ENCODE measurements at places on chromosomes 2 and 18. TPM values are rescaled to one million over a fixed set of nuclear protein-coding genes. Genes with fewer than 3 reads are reported as not detected.

- no peak for DNase-seq
Measured at GRCh38 chr2:108909275-108909823, 79.7 kb downstream of the EDAR start.

GRCh38 chr2:216947055-216947454, 87.2 kb upstream of the TNP1 start:
- DNase-seq: no peak

GRCh38 chr2:25257032-25257552, 84.6 kb downstream of the DNMT3A start:
- peak; percentile 87 for DNase-seq

DNA sequence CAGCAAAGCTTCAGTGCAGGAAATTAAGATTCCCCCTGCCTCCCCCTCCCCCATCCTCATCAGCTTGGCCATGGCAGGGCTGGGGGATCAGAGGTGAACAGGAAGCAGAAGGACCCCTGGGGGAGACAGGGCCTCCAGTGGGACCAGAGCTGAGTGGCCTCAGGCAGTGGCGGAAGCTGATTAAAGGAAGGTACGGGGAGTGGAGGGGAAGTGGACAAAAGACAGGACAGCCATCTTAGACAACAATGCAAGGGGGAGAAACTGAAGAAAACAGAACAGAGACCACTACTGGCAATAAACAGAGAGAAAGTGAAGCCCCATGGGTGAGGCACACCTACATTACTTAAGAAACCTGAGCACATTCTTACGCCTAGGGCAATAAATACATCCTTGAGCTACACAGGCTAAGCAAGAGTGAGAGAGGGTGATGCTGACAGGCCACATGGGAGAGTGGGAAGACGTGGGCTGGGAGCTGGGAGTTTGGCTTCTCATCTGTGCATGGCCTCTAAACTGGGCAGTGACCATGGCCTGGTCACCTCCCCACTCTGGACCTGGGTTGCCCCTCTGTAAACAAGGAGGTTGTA, 59.6 kb downstream of the BCL11A start:
- no peak for DNase-seq

GRCh38 chr2:135202751-135203150, 150.7 kb downstream of the RAB3GAP1 start:
- DNase-seq: peak; percentile 72

CCDC121 gene
- total RNA-seq: 5.6 TPM

Measured in kidney (tissue), 22 donors.